Right lobe of liver (tissue), 6 donors: ENCODE measurements at places on chromosomes 6 and 20.

DNA sequence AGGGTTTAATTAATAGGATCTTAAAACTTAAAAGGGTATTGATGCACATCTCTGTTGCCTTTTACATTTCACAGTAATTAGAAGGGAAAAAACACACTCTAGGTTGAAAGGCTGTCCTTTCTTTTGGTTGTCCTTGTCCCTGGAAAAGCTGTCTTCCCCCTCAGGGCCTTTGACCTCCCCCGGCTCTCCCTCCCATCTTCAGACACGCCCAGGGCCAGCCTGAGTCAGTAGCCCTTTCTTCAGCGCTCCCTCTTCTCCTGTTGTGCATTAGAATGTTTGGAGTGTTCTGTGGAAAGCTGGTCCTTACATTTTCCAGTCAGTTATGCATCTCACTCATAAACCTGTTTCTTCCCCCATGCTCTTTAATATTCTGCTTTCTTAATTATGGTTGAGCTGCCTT lies 157.0 kb downstream of the MTHFD1L start:
- no peak for DNase-seq

GRCh38 chr6:111591370-111591900 lies 14.2 kb downstream of the TRAF3IP2 start:
- DNase-seq = peak; percentile 93

DNA sequence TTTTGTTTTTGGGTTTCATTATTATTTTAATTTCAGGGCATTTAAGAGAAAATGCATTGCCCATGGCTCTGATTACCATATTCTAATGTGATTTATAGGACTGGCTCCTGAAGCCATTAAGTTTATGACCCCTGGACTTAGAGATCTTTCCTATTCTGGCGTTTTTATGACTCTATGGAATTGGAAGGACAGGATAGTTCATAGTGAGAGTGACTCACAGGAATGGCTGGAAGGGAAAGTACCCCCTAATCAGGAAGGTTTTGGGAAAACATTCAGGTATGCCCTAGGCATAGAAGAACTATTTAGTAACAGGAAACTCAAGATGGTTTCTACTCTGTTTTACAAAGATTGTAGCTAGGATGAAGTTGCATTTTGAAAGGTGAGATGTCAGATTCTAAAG lies 108.6 kb upstream of the SLC2A12 start:
- no peak for DNase-seq

GRCh38 chr20:25269057-25269832 lies 21.4 kb downstream of the PYGB start:
- peak; percentile 21 for DNase-seq

- no peak for DNase-seq
Measured at GRCh38 chr20:19633985-19634384, 124.1 kb upstream of the RIN2 start.

GRCh38 chr6:32140420-32141046 lies 10.4 kb upstream of the FKBPL start:
- DNase-seq = no peak

DNA sequence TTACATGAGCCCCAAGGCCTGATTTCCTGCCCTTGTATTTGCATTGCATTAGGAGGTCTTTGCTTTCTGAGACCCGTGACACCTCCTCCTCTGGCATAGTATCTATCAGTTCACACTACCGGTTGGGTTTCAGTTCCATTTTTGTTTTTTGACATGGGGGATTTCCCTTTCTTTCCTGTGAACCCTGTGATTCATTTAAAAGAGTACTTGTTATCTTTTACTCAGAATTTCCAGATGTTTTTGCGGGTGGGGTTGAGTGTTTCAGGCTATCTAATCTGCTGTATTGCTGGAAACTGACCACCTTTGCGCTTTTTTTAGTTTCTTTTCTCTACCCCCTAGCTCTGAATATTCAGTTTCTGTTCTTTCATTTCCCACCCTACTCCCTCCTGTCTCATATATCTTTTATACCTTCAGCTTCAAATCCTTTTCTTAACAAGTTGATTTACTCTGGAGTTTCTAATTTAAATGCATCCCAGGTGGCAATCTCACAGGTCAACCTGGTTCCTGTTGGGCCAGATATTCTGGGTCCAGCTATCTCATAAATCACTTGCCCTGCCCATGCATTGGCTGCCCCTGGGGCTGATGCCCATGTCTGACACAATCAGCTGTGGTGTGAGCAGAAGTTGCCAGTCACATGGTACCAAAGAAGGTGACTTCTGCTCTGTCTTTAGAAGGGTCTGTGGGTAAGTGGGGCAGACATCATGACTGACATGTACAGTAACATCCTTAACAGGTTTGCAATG lies 14.3 kb upstream of the NCOA3 start:
- no peak for DNase-seq

GRCh38 chr6:35044761-35045421 lies 96.2 kb downstream of the TCP11 start:
- no peak for DNase-seq

DNA sequence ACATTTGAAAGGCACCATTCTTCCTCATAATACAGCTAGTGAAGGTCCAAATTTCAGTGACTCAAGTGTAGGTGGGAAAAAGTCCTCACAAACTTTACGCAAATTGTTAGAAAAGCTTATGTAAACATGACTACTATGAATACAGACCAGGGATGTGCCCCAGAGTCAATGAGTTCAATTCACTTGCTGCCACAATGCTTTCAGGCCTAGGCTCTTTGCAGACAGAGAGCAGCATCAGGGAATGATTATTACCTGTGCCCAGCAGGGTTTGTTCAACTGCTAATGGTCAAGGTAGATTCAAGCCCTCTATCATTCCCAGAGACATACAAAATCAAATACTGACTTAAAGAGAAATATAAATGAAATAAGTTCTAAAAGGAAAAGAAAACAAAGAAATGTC lies 84.0 kb downstream of the LAMA2 start:
- DNase-seq = no peak

DNA sequence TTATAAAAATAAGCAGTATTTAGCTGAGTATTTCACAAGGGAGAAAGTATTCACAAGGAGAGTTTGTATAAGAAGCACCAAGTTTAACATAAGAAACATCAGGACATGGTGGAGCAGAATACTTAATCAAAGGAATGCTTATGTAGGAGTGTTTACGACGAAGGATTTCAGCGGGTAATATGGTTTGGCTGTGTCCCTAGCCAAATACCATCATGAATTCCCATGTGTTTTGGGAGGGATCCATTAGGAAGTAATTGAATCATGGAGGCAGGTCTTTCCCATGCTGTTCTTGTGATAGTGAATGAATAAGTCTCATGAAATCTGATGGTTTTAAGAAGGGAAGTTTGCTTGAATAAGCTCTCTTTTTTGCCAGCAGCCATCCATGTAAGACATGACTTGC lies 1099.1 kb upstream of the ADGRB3 start:
- DNase-seq = no peak

- DNase-seq = no peak
Measured at GRCh38 chr6:62367601-62368000, 81.6 kb upstream of the KHDRBS2 start.

- no peak for DNase-seq
Measured at GRCh38 chr6:78771586-78771985, 95.8 kb upstream of the IRAK1BP1 start.

- DNase-seq = no peak
Measured at GRCh38 chr20:11047559-11047958, 373.8 kb upstream of the JAG1 start.

GRCh38 chr6:54574671-54575070 lies 266.4 kb downstream of the TINAG start:
- no peak for DNase-seq

GRCh38 chr6:98975421-98975820 lies 27.7 kb upstream of the FBXL4 start:
- no peak for DNase-seq

DNA sequence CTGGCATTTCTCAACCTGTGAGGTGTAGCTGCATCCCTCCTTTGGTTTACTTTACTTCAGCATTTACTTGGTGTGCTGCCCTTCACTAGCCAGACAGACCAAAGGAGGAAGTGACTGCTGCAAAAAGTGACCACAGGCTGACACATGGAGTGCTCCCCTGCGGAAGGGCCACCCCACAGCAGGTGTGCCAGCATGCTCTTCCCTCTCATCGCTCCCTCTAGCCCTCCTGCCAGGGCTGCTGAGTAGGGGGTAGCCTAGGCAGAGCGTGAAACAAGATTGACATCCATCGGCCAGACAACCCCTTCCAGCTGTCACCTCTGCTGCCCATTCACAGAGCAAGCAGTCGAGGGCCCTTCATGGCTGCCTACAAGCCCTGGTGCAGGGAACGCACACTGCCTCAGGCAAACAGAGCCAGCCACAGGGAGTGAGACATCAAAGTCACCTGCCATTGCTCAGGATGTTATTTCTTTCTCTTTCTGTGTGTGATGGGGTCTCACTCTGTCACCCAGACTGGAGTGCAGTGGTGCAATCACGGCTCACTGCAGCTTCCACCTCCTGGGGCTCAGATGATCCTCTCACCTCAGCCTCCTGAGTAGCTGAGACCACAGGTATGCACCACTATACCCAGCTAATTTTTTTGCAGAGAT lies 102.0 kb upstream of the RPS6KA2 start:
- DNase-seq = no peak

- no peak for DNase-seq
Measured at GRCh38 chr6:149984773-149985172, 21.0 kb downstream of the ULBP1 start.

- no peak for DNase-seq
Measured at GRCh38 chr6:10368861-10369260, 46.0 kb downstream of the TFAP2A start.

DNA sequence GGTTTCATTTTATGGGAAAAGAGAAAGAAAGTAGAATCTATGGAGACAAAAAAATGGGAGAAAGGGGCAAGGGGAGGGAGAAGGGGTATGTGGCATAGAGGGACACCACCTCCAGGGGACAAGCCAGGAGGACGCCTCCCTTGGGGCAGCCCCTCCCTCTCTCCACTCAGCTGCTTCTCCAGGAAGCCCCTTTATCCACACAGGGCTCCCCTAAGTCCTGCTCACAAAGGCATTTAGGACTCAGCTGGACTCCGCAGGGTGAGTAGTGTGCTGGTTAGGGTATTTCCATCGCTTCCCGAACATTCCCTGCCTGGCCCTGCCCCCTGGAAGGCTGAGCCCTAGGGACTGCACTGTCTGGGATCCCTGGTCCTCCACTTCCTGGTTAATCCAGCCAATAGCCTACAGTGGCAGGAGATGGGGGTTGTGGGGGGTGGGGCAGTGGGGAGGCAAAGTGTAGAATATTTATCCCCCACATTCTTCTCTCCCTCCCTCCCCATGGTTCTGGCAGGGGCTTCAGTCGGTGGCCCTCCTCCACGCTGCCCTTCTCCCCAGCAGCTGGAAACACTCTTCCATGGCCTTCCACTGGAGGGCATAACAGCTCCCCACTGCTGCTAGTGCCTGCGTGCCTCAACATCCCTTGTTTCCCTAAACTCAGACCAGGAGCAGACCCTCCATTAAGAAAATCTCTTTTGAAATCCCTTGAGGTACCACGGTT lies 84.8 kb downstream of the SNX5 start:
- no peak for DNase-seq

DNA sequence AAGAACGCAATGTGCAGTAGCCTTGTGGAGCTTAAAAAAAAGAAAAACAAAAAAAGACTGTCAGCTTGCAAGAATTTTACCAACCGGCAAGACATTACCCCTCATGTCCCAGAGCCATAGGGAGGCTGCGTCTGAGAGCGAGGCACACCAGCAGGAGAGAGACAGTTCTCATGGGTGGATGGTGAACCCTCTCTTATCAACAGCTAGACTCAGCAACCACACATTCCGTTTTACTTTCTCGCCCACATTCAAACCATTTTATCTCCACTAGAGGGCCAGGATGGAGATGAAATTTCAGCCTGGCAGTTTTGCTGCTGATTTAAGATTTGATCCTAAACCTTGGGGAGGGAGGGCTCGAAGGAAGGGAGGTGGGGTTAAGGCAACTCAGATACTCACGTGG lies 247.0 kb downstream of the ATXN1 start:
- no peak for DNase-seq

GRCh38 chr6:98944598-98945081 lies 3.1 kb downstream of the FBXL4 start:
- DNase-seq = no peak

DNA sequence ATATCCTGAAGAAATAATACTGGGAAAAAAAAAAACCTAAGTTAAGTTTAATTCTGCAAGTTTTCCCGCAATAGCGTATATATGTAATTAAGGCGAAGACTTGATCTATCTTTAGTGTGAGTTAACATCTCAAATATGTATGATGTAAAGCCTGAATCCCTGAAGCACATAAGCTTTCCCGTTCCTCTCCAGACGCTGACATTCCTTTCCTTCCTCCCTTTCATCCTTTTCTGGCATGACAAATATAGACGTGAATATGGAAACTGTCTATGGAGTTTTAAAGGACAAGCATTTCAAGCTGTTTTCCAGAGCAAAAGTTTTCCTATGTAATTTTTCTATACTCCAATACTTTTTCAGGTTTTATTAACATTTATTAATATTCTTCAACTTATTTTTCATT lies 637.0 kb downstream of the COL12A1 start:
- no peak for DNase-seq

GRCh38 chr6:18507561-18507960 lies 120.4 kb downstream of the RNF144B start:
- no peak for DNase-seq

DNA sequence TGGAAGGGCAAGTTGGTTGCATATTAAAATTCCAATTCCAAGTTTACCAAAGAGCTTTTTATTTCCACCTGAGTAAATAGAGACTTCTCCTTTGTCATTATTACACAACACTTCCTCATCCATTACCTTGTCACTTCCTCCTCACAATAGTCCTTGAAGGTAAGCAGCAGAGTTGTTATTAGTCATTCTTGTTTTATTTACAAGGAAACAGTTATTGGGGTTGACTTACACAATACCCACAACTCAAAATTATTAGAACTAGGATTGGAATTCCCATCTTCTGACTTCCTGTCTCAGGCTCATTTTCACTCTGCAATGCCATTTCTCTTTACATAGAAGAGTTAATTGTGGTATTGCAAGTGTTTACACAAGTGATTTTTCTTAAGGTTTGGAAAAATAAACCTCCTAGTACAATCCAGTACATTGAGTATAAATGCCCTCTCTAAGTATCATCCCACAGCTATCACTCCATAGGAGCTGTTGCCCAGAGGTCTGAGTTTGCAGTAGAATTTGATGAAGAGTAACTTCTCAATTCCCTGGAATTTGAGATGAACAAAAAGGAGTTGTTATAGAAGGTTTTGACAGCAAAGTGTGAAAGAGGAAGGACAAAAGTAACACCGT lies 28.9 kb upstream of the MTRF1L start:
- DNase-seq = no peak

- DNase-seq = no peak
Measured at GRCh38 chr6:167134448-167135328, 11.8 kb downstream of the CCR6 start.

- DNase-seq = no peak
Measured at GRCh38 chr6:90477366-90477765, 109.5 kb downstream of the MAP3K7 start.
